ENCODE measurements at places on chromosomes 16 and 17.
A peak's percentile ranks its signal among the peaks of the same experiment; 100 is the strongest.

- peak; percentile 50 for DNase-seq
Measured at GRCh38 chr16:68070249-68070730, 14.9 kb upstream of the NFATC3 start.

DNA sequence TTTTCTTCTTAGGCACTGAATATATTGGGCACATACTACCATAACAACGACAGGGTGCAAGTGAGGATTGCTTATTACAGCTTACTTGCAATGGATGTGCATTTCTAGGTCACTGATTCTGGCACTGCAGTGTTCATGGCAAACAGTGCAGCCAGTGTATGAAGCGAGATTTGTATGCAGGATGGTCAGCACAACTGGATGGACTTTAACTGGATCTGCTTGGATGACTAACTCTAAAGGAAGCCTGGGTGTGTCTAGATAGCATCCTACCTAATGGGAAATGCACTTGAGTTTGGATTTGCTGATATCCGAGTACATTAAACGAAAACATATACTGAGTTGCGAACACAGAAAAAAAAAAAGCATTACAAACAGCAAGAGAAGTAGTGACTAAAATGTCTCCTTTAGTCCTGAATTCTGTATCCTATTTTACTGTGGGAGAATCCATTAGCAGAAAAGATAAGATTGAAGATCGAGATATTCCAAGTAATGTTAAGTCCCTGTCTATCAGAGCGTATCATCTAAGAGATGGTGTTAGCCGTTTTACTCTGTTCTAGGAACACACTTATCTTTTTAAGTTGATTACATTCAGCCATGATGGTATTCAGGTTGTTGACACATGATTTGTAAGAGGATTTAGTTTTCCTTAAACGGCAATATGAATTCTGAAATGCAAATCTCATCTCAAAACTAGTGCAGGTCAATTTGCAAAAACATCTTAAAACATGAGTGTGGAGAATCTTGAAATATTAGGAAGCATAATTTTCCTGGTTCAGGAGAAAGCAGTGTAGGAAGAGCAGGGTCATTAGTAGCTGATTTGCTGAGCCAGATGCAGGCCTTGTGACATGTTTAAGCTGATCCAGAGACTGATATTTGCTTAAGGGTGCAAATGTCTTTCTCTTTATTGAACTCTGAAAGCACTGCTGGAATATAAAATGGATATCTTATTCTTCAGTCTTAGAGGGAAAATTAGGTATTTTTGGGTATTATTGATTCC, 142.6 kb upstream of the CPHXL start:
- DNase-seq = no peak

GRCh38 chr16:77569406-77569805, 134.6 kb upstream of the ADAMTS18 start:
- DNase-seq = no peak

DNA sequence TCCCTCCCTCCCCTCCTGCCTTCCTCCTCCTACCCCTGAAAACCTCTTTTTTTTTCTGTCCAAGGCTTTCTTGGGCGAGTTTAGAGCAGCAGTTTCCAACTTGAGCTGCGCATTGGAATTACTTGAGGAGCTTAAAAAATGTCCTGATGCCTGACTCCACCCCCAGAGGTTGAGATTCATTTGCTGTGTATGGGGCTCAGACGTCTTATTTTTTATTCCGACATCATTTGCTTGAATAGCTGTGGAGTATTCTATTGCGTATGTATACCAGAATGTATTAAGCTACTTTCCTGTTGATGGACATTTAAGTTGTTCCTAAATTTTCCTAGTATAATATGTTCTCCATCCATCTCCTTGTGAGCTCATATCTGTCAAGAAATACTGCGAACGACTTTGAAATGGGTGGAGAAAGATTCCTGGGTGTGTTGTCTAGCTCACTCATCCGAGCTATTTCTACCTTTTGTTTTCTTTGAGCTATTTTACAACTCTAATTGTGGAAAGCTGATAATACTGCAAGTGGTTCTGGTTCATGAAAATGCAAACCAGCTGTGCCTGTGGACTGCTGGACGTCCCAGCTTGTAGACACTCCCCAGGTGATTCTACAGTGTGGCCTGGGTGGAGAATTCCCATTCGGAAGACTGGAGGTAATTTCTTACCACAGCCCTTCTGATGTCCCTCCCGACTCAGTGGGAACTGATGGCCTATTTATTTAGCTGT, 40.5 kb downstream of the CMIP start:
- no peak for DNase-seq

GRCh38 chr16:66856184-66856730, 12.0 kb downstream of the CA7 start:
- no peak for DNase-seq

- peak; percentile 74 for DNase-seq
Measured at GRCh38 chr17:8223356-8224126, 13.2 kb upstream of the AURKB start.

GRCh38 chr17:62189377-62189776, 124.3 kb upstream of the MED13 start:
- no peak for DNase-seq

DNA sequence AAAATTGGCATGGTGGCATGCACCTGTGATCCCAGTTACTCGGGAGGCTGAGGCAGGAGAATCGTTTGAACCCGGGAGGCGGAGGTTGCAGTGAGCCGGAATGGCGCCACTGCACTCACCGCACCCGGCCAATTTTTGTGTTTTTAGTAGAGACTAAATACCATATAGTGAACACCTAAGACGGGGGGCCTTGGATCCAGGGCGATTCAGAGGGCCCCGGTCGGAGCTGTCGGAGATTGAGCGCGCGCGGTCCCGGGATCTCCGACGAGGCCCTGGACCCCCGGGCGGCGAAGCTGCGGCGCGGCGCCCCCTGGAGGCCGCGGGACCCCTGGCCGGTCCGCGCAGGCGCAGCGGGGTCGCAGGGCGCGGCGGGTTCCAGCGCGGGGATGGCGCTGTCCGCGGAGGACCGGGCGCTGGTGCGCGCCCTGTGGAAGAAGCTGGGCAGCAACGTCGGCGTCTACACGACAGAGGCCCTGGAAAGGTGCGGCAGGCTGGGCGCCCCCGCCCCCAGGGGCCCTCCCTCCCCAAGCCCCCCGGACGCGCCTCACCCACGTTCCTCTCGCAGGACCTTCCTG, at the start of gene HBQ1:
Gene HBQ1 (plus strand): TSS at position 359 of the 575 bp plus-strand sequence. CDS start 28 bp downstream, at position 387.
- DNase-seq = no peak

DNA sequence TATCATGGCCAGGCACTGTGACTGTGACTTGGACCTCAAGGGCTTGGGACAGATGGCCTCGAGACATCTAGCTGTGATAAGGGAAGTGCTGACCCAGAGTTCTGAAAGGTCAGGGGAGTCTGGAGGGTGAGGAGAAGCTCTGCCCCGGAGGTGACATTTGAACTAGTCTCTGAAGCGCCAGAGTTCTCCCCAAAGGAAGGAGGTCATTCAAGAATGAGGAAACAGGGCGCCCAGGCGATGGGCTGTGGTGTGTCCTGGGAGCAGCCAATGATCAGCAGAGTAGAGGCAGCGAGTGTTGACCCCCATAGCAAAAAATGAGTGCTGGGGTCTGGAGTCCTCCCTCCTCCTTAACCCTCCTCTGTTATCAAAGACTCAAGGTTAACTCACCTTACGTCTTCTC, 4.9 kb downstream of the STARD3 start:
- DNase-seq = no peak

DNA sequence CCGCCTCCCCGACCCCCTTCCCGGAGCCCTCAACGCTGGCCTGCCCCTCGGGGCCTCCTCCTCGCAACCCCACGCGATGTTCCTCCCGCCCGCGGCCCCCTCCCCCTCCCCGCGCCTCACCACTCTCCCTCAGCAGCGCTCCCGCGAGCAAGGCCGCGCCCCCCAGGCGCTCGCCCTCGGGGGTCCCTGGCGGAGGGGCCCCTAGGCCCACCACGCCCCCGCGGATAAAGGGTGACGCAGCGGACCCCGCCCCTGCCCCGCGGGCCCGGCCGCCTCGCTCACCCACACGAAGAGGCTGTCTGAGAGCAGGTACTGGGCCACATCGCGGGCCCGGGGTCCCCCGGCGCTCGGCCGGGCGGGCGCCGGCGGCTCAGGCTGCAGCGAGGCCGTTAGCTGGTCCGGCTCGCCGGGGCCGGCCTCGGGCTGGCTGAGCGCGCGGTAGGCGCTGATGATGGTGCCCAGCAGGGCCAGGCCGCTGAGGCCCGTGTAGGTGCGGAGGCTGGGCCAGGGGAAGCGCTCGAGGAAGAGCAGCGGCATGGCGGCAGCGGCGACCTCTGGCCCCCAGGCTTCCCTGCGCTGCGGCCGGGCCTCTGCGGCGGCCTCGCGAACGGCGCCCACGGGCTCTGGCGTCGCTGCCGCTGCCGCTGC, 430 bp downstream of the AMFR start:
- DNase-seq = peak; percentile 41

DNA sequence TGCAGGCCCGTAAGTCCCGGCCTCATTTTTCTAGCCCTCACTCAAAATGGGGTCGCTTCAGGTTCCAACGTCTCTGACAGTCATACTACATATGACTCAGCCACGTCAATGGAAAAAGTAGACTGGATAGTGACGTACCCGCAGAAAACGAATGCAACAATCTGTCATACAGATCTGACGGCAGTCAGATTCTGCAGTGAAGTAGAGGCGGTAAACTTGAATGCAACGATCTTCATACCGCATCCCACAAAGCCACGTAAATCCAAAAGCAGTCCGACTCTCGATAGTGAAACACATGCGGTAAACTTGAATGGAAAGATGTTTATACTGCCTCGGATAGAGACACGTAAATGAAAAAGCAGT, 38.4 kb upstream of the ARL4D start:
- DNase-seq = peak; percentile 95

- no peak for DNase-seq
Measured at GRCh38 chr16:50988441-50988840, 162.6 kb downstream of the SALL1 start.

- DNase-seq = no peak
Measured at GRCh38 chr17:82623707-82624106, 24.5 kb downstream of the WDR45B start.

- DNase-seq = no peak
Measured at GRCh38 chr17:31211352-31212012, 85.6 kb downstream of the OMG start.

DNA sequence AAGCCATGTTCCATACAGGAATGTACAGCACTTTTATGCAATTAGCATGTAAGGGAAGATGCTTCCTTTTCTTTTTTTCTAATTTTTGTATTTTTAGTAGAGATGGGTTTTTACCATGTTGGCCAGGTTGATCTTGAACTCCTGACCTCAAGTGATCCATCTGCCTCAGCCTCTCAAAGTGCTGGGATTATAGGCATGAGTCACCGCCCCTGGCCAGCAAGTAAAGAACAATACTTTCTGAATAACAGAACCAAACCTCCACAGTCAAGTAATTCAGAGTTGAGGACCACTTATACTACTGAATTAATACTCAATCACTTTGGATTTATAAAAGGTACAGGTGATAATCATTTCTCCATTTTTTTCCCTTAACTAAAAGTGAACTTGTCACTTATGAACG, 13.0 kb downstream of the C16orf87 start:
- no peak for DNase-seq

DNA sequence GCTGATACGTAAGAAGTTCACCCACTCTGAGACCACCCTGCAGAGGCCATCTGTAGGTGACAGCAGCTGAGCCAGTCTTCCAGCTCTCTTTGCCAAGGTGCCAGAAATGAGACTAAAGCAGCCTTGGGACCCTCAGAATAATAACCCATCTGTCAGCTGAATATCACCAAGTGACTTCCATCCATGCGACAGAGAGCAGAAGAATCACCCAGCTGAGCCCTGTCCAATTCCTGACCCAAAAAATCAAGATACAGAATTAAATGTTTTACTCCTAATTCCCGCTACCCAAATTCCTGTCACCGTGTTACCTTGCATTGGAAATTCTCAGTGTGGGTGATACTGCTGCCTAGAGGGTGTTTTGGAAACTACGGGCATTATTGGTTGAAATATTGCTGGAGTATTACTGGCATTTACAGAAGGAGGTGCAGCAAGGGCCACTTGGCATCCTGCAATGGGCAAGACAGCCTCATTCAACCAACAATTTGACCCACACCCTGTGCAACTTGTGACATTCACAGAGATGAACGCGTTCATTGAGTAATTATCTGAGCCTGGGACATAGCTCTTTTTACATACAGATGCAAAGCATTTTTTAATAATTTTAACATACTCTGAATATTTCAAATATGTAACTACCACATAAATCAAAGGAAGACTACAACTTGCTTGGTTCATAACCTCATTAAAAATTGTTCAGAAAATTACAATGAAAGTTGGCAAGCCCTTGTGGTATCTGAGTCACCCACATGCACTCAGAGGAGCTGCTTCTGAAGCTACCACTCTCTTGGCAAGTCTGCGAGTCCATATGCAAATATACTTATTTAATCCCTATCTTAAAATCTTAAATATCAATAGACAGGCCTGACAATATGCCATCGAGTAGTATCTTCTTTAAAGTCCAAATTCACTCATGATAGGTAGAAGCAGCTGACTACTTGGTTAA, 126.6 kb downstream of the C16orf95 start:
- peak; percentile 11 for DNase-seq
